ENCODE measurements at places on chromosomes 7 and 10.
A peak's percentile ranks its signal among the peaks of the same experiment; 100 is the strongest.

GRCh38 chr10:129241461-129241860 lies 225.6 kb upstream of the MGMT start:
- H3K27me3 ChIP-seq = no peaks in the 10 kb centered on the region
- H3K27ac ChIP-seq = no peak overlapping the region
- no peaks in the 10 kb centered on the region for H3K36me3 ChIP-seq
- no peaks in the 10 kb centered on the region for H3K4me1 ChIP-seq
- DNase-seq = no peak
- no peak overlapping the region for H3K4me3 ChIP-seq

- no peak overlapping the region for H3K4me3 ChIP-seq
- H3K36me3 ChIP-seq = no peaks in the 10 kb centered on the region
- H3K27me3 ChIP-seq = no peaks in the 10 kb centered on the region
Observed at GRCh38 chr10:70962686-70963085, 74.3 kb upstream of the PCBD1 start.

DNA sequence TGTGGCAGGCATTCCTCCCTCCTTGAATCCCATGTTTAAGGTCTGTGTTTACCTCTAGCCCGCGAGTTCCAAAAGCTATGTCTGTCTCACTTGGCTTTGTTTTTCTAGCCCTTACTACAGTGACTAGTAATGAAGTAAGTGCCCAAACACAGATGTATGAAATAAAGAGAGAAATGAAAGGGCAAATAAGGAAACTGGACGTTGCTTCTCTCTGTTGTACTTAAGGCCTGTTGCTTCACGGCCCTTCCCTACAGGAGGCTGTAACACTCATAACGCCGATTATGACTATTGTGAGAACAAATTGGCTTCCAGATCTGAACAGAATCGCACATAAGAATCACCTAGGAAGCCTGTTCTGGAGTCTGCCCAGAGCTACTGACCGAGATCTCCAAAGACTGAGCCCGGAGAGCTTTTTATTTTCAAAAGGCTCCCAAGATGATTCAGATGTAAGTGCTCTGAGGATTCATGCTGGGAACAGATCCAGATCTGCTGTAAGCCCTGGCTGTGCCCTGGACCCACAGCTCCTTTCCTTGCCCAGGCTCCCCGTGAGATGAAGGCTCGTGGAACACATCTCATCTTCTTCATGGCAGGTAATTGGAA lies 432.6 kb downstream of the SDK1 start:
- no peak overlapping the region for H3K4me3 ChIP-seq
- no peak for DNase-seq
- no peak overlapping the region for H3K27ac ChIP-seq
- H3K27me3 ChIP-seq = no peaks in the 10 kb centered on the region
- no peaks in the 10 kb centered on the region for H3K36me3 ChIP-seq
- H3K4me1 ChIP-seq = no peaks in the 10 kb centered on the region

DNA sequence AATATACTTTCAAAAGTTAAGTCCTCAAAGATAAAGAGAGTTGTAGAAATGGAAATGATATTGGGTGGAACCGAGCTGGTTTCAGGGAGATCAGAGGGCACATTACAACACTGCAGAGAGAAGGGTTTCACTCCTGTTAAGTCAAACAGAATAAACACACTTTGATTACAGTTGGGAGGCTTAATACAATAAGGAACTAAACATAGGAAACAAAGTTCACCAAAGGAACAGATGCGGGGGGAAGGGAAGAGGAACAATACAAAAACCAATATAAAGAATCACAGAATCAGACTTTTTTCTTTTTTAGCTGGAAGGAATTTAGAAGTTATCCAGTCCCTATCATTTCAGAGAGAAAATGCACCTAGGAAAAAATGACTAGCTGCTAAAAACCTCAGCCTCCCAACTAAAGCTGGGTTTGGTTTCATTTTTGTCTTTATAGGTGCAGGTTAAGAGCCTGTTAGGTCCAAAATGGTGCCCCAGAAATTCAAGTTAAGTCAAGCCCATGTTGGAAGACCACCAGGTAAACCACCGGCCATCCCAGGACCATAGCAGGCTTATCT lies 81.9 kb downstream of the DNMBP start:
- peaks cover 8% of the 10 kb centered on the region for H3K36me3 ChIP-seq
- DNase-seq = peak; percentile 77
- H3K4me3 ChIP-seq = peak overlapping the region; percentile 40
- peak overlapping the region; percentile 73 for H3K27ac ChIP-seq
- no peaks in the 10 kb centered on the region for H3K27me3 ChIP-seq
- H3K4me1 ChIP-seq = peaks cover 72% of the 10 kb centered on the region

Data from endothelial cell of umbilical vein (primary cell).